Fibroblast of lung (primary cell): ENCODE measurements at places on chromosomes 2 and 18.

GRCh38 chr2:151180123-151180522 lies 81.5 kb downstream of the RBM43 start:
- no peaks in the 10 kb centered on the region for H3K4me1 ChIP-seq
- DNase-seq: no peak
- H3K27me3 ChIP-seq: peaks cover 7% of the 10 kb centered on the region

DNA sequence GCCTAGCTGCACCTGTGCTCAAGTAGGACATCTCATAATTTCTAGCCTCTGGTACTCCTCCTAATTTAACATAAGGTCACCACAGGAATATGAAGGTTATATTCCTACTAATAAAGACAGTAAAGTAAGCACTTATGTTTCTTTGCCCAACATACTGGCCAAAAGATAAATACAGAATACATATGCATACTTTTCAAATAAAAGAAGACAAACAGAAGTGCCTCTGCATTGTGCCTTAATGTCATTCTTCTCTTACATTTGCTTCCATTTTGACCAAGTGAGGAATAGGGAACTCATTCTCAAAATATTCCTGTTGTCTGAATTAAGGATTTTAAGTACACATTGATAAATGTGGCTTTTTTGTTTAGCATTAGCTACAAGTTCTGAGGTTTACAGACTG lies 5.6 kb downstream of the BCL11A start:
- H3K27ac ChIP-seq: no peak overlapping the region
- H3K4me3 ChIP-seq: no peak overlapping the region
- DNase-seq: no peak

DNA sequence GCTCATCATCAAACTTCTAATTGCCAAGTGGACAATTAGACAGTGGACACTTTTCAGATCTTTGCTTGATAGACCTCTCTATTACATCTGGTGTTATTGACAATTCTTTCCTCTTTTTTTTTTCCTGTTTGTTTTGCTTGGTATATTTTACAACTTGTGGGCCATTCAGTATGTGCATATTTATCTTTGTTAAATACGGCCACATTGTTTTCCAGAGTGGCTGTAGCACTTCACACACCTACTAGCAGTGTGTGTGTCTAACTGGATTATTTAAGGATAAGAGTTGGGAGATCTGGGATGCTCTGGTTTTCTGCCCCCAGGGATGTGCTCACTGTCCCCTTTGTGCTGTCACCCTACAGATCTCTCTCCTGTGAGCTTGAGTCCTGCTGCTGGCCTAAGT lies 4.1 kb upstream of the SLC4A5 start:
- H3K4me1 ChIP-seq: no peaks in the 10 kb centered on the region
- H3K27me3 ChIP-seq: peaks cover 3% of the 10 kb centered on the region
- H3K4me3 ChIP-seq: no peak overlapping the region
- no peaks in the 10 kb centered on the region for H3K36me3 ChIP-seq
- DNase-seq: no peak
- no peak overlapping the region for H3K27ac ChIP-seq

- no peaks in the 10 kb centered on the region for H3K4me1 ChIP-seq
- H3K4me3 ChIP-seq: no peak overlapping the region
- DNase-seq: no peak
These were observed 1.1 kb upstream of the TTC27 start for GRCh38 chr2:32626639-32627221.

GRCh38 chr2:181573140-181573736 lies 83.7 kb downstream of the CERKL start:
- no peaks in the 10 kb centered on the region for H3K27me3 ChIP-seq
- H3K27ac ChIP-seq: no peak overlapping the region
- peak; percentile 20 for DNase-seq
- H3K4me1 ChIP-seq: no peaks in the 10 kb centered on the region
- H3K4me3 ChIP-seq: no peak overlapping the region
- no peaks in the 10 kb centered on the region for H3K36me3 ChIP-seq

DNA sequence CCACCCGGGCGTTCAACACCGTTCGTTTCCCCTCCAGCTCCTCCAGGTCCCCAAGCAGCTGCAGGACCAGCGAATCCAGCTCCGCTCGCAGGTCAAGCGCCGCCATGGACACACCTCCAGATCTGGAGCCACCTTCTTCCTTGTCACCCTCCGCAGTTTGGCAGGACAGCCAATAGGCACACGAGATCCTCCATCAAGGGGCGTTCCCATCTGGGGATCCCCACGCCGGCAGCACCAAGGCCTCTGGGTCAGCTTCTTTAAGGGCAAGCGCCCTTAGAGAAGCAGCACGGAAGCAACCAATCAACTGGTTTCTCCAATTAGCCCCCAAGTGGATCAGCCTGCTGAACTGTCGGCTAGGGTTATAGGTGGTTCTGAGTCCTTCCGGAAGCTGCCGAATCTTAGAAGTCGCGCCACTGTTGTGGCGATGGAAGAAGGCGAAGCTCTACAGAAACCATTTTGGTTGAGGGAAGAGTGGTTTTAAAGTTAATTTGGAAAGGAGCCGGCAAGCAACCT lies 621 bp upstream of the IMP4 start:
- H3K4me3 ChIP-seq: peak overlapping the region; percentile 90
- H3K27ac ChIP-seq: peak overlapping the region; percentile 72
- peak; percentile 94 for DNase-seq
- peaks cover 2% of the 10 kb centered on the region for H3K4me1 ChIP-seq
- peaks cover 24% of the 10 kb centered on the region for H3K36me3 ChIP-seq

GRCh38 chr2:236665101-236665500 lies 95.5 kb downstream of the ACKR3 start:
- H3K27ac ChIP-seq: no peak overlapping the region
- H3K27me3 ChIP-seq: no peaks in the 10 kb centered on the region
- no peak for DNase-seq
- no peak overlapping the region for H3K4me3 ChIP-seq
- H3K4me1 ChIP-seq: peaks cover 10% of the 10 kb centered on the region

DNA sequence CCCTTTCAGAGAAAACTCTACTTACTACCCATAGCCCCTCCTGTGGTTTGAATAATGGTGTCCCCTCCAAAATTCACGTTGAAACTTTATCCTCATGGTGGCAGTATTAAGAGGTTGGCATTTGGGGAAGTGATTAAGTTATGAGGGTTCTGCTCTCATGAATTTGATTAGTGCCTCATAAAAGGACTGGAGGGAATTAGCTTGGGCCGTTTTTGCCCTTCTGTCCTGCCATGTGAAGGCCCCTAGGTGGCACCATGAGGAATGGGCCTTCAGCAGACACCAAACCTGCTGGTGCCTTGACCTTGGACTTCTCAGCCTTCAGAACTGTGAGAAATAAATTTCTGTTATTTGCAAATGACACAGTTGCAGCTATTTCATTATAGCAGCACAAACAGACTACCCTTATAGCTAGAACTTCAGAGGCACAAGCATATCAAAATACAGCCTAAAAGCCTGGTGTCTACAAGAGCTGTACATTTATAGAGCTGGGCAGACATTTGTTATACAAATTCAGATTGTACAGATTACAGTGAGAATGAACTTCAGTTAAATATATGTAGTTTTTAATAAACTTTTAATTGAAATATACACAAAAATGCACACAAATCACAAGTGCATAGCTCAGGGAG lies 2.6 kb upstream of the PTPN2 start:
- H3K4me3 ChIP-seq: no peak overlapping the region
- no peaks in the 10 kb centered on the region for H3K36me3 ChIP-seq
- H3K27me3 ChIP-seq: no peaks in the 10 kb centered on the region
- no peak overlapping the region for H3K27ac ChIP-seq

- H3K36me3 ChIP-seq: no peaks in the 10 kb centered on the region
- H3K27me3 ChIP-seq: no peaks in the 10 kb centered on the region
- H3K4me1 ChIP-seq: no peaks in the 10 kb centered on the region
- no peak overlapping the region for H3K27ac ChIP-seq
- DNase-seq: no peak
These were observed 48.4 kb upstream of the ANKRD44 start for GRCh38 chr2:197358931-197359330.

GRCh38 chr2:85042330-85042729 lies 71.4 kb downstream of the KCMF1 start:
- no peaks in the 10 kb centered on the region for H3K27me3 ChIP-seq
- H3K4me1 ChIP-seq: no peaks in the 10 kb centered on the region
- DNase-seq: no peak
- H3K36me3 ChIP-seq: peaks cover 7% of the 10 kb centered on the region
- no peak overlapping the region for H3K4me3 ChIP-seq

- H3K4me1 ChIP-seq: no peaks in the 10 kb centered on the region
- no peak overlapping the region for H3K4me3 ChIP-seq
These were observed 3.7 kb downstream of the ALPG start for GRCh38 chr2:232410238-232410900.

DNA sequence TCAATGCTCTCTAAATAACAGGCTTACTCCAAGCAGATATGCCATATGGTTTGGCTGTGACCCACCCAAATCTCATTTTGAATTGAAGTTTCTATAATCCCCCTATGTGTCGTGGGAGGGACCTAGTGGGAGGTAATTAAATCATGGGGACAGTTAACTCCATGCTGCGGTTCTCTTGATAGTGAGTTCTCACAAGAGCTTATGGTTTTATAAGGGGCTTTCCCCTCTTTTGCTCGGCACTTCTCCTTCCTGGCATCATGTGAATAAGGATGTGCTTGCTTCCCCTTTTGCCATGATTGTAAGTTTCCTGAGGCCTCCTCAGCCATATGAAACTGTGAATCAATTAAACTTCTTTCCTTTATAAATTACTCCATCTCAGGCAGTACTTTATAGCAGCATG lies 302.7 kb upstream of the ZC3H15 start:
- H3K4me1 ChIP-seq: no peaks in the 10 kb centered on the region
- H3K36me3 ChIP-seq: no peaks in the 10 kb centered on the region
- DNase-seq: no peak
- H3K27ac ChIP-seq: no peak overlapping the region
- no peaks in the 10 kb centered on the region for H3K27me3 ChIP-seq

- no peaks in the 10 kb centered on the region for H3K27me3 ChIP-seq
- peaks cover 17% of the 10 kb centered on the region for H3K4me1 ChIP-seq
- peak; percentile 42 for DNase-seq
- H3K27ac ChIP-seq: no peak overlapping the region
- peaks cover 1% of the 10 kb centered on the region for H3K36me3 ChIP-seq
- H3K4me3 ChIP-seq: no peak overlapping the region
These were observed 4.2 kb downstream of the ERFE start for GRCh38 chr2:238162846-238163441.

DNA sequence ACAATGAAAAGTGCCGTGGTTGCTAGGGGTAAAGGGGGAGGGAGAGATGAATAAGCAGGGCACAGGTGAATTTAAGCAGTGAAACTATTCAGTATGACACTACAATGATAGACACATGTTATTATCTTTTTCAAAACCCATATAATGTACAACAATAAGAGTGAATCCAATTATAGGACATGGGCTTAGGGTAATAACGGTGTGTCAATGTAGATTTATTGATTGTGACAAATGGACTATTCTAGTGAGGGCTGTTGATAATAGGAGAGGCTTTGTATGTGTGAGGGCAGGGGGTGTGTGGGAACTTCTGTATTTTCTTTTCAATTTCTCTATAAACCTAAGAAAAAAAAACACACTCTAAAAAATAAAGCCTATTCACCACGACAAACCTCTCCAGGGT lies 223.8 kb downstream of the RIT2 start:
- no peaks in the 10 kb centered on the region for H3K27me3 ChIP-seq
- no peaks in the 10 kb centered on the region for H3K4me1 ChIP-seq
- H3K27ac ChIP-seq: no peak overlapping the region
- H3K4me3 ChIP-seq: no peak overlapping the region
- no peak for DNase-seq
